AG20443 (cell line): ENCODE measurements at places on chromosomes 7 and 10.

- DNase-seq = no peak
Measured at GRCh38 chr10:78283069-78283682, 249.5 kb downstream of the RPS24 start.

DNA sequence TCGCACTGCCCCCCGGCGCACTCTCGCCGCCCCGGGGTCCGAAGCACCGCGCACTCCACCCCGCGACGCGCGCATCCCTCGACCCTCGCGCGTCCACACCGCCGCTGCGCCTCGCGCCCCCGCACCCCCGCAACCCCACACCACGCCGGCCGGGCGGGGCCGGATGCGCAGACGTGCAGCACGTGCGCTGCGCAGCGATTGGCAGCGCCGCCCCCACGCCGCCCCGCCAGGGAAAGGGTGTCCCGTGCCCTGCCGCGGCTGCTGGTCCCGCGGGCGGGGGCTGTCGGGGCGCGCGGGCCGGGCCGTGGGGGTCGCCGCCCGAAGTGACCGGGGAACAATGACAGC, 53.7 kb upstream of the KDM7A start:
- peak; percentile 61 for DNase-seq

GRCh38 chr10:125783957-125784356, 8.3 kb upstream of the MMP21 start:
- no peak for DNase-seq

- DNase-seq = no peak
Measured at GRCh38 chr7:26321435-26321834, 29.8 kb downstream of the SNX10 start.

DNA sequence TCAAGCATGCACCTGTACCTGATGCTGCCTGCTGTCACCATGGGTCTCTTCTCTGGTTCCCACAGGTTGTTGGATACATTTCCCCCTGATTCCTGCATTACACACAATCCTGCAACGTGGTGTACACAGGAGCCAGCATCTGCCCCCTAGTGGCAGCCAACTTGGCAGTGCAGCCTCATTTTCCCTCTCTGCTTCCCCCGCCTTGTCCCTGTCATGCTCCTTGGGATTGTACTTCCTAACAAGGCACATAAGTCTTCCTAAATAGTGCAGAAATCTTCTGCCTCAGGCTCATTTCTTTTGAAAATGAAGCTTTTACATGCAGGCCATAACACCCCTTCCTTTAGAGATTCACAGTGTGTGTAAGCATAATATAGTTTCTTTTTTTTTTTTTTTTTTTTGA, 387.5 kb downstream of the CCSER2 start:
- DNase-seq = peak; percentile 23

- DNase-seq = no peak
Measured at GRCh38 chr10:24849501-24850299, 102.7 kb downstream of the PRTFDC1 start.

GRCh38 chr7:9028012-9028411, 594.6 kb downstream of the NXPH1 start:
- DNase-seq = no peak

DNA sequence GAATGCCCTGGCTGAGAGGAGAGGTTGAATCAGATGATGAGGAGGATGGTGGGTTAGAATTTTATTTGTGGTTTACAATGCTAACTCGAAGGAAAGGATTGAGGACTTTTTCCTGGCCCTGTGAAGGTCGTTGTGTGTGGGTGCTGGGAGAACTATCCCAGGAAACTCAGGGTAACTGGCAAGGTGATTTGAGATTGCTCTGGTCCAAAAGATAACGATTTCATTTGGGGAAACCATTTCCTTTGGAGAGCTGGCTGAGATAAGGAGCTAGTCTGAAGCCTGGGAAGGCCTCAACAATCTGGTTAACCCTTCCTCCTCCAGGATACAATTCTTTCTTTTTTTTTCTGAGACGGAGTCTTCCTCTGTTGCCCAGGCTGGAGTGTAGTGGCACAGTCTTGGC, 33.0 kb downstream of the HK1 start:
- no peak for DNase-seq

GRCh38 chr7:131600085-131600881, 43.9 kb upstream of the PODXL start:
- peak; percentile 81 for DNase-seq

DNA sequence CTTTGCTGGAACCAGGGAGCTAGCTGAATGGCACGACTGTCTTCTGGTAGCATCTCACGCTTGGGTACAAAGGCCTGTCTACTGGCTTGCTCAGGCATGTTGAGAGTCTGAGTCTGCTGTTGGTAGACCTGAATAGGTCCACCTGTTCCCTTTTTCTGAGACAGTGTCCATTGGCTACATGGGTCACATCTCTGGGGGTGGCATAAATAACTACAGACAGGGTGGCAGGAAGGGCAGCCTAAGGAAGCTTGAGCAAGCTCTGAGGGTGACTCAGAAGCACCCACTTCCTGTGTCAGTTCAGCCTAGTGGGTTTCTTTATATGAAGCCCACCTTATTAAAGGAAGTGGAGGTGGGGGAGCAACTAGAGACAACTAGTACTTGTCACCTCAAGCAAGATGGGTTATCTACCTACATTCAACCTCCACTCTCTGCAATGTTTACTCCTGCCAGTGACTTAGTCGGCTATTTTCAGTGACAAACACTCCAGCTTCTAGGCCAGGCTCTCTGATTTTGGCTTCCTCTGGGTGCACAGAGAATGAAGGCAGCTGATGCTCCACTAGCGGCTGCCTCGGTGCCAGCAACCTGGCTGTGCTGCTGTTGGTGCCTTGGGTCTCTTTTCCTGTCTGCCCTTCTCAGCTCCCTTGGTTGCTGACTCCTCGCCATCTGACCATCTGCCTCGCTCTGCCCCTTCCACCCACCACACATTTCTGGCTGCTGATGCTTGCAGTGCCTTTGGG, 5.7 kb upstream of the ZYX start:
- no peak for DNase-seq

DNA sequence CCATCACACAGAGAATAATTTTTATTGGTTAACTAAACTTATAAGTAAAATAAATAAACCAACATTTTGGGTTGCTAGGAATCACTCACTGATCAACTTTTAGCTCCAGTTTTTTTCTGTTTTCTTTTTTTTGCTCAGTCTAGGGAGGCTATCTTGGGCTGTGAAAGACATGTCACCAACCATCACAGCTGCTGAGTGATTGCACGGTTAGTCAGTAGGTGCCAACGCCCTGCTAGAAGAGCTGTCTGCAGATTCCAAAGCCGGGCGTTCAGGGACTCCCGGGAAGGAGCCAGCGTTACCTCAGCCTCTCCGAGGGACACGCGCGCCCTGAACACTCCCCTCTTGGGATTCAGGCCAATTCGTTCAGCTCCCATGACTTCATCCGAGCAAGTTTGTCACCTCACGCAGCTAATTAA, 604 bp upstream of the STAM start:
- DNase-seq = peak; percentile 89

- peak; percentile 20 for DNase-seq
Measured at GRCh38 chr7:24980534-24981170, 674 bp upstream of the OSBPL3 start.

- DNase-seq = peak; percentile 24
Measured at GRCh38 chr7:95404316-95404865, 8.2 kb upstream of the PON3 start.

- DNase-seq = peak; percentile 37
Measured at GRCh38 chr10:28036587-28036986, 37.7 kb upstream of the ODAD2 start.

- no peak for DNase-seq
Measured at GRCh38 chr10:110737886-110738634, 93.9 kb downstream of the RBM20 start.

GRCh38 chr10:17989908-17990767, 38.4 kb downstream of the SLC39A12 start:
- DNase-seq = peak; percentile 63

DNA sequence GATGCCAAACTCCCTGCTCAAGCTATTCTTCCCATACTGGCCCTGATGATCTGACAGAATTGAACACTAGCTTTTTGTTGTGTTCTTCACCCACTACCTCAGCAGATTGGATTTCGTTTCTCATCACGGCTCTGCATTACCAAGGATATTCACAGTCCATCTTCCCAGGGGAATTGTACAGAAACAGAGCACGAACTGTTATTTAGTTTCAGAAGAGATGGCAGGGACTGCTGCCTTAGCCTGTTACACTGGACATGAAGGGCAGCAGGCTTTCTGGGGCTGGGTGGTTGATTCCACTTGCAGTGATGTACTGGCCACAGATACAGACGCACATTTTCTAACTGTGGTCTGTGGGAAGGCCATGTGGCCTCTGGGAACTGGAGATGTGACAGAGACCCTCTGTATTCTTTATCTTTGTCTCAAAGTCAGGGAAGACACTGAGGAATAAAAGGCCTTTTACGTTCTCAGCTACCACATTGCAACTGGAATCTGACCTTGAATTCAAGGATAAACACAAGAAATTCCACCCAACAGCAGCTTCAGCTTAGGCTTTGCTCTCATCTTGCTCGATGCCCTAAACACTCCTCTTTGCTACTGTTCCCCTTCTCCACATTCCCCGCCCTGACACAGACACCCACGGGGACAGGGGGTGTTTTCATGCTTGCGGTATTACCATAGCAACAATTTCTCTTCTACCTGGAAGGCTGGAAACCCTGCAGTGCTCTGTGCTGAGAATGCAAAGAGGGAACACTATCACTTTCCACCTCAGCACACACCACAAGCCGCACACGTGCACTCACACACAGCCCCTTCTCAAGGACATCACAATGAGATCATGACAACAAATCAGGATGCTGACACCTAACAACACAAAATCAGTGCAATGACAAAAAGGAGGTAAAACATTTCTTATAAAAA, 81.7 kb downstream of the RNF216 start:
- no peak for DNase-seq

DNA sequence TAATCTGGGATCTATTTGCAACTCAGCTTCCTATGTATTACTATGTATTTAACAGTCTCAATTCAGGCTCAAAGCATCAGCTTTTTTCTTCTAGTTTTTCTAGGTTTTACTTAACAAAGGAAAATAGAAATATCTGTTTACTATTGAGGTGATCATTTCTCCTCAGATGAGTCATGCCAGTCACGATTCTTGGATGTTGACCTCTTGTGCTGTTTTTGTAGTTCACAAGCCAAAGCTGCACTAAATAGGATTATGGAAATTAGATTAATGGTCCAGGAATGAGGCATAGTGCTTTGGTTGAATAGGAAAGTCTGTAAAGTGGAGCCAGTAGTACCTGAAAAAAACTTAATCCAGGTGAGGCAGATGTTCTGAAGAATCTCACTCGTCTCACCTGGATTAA, 198.3 kb upstream of the KAT6B start:
- no peak for DNase-seq

DNA sequence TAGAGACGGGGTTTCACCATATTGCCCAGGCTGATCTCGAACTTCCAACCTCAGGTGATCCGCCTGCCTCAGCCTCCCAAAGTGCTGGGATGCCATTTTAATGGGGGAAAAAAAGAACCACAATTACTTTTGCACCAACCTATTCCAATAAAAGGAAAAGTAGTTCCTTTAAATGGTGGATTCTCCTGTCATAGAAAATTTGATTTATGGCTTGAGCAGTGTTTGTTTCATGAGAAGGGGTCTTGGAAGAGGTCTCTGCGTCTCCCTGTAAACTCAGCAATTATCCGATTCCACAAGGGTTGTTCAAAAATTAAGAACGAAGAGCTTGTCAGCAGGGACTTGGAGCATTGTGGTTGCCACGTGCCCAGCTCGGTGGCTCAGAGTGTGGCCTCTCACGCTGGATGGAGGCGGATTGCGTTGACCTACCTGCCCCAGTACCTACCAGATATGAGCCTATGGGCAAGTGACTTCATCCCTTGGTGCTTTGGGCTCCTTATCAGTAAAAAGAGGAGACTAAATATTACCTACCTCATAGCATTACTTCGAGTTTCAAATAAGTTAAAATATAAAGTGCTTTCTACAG, 2.8 kb upstream of the TRIP6 start:
- no peak for DNase-seq

DNA sequence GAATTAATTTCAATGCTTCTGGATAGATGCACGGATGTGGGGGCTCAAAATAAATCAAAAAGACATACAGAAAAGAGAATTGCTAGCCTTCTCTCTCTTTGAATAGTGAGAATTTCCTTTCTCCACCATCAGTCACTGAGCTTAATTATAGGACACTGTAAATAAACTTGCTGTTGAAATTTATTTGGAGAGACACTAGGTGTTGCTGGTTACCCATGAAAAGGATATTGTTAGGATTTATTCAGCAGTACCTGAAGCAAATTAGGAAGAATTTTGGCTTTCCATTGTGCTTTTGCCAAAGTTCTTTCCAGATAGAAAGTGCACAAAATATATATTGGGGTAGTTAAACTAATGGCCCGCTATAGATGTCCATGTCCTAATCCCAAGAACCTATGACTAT, 27.6 kb downstream of the GCC1 start:
- no peak for DNase-seq

- DNase-seq = no peak
Measured at GRCh38 chr7:154437234-154437633, 385.0 kb downstream of the DPP6 start.

DNA sequence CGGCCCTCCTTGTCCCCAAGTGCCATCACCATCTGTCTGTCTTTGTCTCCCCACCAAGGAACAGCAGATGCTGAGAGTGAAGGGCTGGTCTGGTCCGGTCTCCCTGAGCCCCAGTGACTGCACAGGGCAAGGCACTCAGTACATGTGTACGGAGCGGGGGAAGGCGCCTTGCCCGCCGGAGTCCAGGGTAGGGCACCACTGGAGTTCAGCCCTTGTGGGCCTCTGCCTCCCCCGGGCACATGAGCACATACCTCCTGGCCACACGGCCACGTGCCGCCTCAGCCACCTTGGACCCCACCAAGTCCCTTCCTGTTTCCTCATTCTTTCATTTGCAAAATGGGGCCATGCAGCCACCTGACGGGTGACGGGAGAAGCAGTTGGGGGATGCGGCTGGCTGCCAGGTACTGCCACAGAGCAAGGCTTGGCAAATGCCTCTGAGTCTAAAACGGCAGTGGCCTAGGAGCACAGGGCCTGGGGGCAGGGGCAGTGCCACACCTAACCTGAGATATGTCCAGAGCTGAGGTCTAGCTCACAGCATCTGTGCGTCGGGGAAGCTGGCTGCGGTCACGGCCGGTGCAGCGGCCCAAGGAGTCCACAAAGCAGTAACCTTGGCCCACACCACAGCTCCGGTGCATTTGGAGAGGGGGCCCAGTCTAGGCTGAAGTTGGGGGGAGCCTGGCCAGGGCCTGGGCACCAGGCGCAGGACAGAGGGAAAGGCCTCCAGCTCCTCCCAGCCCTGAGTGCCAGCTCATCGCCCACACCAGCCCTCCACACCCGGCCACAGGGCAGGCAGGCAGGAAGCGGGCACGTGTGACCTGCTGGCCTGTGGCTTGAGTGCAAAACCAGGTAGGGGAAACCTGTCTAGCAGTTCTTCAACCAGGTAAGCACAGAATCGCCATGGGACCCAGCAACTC, 5.2 kb downstream of the ADAP1 start:
- DNase-seq = no peak
